ENCODE measurements at places on chromosomes 3 and 15. TPM values are rescaled to one million over a fixed set of nuclear protein-coding genes. Genes with fewer than 3 reads are reported as not detected.

DNA sequence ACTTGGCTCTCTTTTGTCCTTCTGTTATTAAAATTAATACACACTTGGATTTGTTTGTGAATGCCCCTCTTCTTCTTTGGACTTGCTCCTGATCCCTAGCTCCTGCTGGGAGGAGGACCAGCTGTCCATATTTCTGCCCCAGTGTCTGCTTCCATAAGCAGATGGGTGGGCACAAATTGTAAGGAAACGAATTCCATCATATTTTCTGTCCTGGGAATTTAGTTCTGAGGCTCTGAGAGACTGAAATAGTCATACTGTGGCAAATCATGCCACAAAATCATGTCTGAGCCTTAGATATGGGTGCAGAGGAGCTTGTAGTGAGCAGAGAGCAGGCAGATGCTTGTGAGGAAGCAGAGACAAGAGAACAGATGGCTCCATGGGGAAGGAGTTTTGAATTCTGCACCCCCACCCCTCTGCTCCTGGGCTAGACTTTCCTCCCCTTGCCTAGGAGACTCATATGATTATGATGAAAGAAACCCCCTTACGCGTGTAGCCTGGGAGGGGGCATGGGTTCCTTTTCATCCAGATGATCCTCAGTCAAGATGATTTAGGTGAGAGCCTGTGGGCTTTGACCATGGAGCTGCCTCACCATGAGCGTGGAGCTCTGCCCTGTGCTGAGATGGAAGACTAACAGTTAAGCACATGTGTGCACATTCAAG lies 50.6 kb downstream of the SV2B start:
- DNase-seq = peak; percentile 89

DNA sequence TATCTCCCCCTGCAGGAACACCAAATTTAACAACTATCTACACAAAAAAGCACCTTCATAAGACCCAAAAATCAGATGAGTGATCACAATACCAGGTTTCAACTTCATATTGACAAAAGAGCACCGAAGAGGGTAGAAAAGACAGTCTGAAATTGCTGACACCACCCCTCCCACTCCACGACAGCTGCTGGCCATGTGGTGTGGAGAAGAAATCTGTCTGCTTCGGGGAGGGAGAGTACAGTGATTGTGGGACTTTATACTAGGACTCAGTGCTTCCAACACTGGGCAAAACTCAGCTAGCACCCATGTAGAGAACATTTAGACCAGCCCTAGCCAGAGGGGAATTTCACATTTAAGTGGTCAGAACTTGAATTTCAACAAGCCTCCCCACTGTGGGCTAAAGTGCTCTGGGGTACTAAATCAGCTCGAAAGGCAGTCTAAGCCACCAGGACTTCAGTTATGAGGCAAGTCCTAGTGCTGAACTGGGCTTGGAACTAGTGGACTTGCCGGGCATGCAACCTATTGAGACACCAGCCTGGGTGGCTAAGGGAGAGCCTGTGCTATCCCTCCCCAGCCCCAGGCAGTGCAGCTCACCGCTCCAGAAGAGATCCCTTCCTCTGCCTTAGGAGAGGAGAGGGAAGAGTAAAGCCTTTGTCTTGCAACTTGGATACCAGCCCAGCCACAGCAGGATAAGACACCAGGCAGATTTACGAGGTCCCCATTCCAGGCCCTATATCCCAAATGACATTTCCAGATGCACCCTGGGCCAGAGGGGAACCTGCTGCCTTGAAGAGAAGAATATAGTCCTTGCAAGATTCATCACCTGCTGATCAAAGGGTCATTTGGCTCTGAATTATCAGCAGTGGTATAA lies 44.6 kb upstream of the POU1F1 start:
- DNase-seq = no peak

- no peak for DNase-seq
Observed at GRCh38 chr15:80483725-80484161, 79.6 kb downstream of the ARNT2 start.

Gene DUOXA2
- not detected for total RNA-seq

GRCh38 chr3:122548076-122548475 lies 16.0 kb downstream of the PARP9 start:
- DNase-seq = no peak

Measured in G401 (cell line).